ENCODE measurements at places on chromosomes 5 and 9.
A peak's percentile ranks its signal among the peaks of the same experiment; 100 is the strongest.

DNA sequence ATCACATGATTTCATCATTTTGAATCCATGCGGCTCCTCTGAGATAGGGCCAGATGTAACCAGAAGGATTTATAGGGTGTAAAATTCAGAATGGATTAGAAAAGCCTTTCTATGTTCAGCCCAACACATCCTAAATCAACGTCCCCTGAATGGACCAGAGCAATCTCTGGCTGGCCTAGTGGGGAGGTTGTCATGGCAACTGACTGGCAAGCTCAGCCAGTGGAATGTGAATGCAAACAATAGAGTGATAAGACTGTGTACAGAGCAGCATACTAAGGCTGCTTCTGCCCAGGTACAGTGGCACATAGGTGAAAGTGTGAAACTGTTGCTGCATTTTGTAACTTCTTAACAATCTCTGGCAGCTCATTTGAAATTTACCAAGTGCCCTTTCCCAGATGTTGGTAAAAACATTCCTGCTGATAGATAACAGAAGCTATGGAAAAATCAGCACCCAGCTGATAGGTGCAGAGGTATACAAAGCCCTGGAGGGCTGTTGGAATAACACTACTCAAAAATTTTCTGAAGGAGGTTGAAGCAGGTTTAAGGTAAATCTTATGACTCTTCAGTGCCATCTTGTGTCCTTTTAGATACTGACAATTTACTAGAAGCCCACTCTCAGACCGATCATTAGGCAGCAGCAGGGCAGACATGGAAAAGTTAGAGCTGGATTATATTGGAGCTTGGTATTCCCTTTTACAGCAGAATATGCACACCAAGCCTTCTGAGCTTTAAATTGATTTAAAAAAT, 267.2 kb downstream of the RAB3C start:
- no peak for DNase-seq

DNA sequence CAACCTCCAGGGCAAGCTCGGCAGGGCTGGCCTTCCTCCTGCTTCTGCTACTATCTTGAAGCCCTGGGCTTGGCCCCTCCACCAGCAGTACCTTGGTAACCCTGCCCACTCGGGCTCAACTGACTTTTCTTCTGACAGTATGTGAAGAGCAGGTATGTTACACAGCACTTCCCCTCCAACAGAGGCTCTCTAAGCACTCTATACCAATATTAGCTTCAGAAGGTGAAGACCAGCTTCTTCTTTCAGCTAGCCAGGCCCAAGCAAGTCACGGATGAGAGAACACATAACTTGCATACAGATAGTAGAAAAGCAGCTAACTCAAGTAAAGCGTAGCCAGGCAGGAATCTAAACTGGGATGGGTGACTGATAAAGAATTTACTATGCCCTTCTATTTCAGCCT, 64.3 kb downstream of the FEM1C start:
- DNase-seq, result no peak

DNA sequence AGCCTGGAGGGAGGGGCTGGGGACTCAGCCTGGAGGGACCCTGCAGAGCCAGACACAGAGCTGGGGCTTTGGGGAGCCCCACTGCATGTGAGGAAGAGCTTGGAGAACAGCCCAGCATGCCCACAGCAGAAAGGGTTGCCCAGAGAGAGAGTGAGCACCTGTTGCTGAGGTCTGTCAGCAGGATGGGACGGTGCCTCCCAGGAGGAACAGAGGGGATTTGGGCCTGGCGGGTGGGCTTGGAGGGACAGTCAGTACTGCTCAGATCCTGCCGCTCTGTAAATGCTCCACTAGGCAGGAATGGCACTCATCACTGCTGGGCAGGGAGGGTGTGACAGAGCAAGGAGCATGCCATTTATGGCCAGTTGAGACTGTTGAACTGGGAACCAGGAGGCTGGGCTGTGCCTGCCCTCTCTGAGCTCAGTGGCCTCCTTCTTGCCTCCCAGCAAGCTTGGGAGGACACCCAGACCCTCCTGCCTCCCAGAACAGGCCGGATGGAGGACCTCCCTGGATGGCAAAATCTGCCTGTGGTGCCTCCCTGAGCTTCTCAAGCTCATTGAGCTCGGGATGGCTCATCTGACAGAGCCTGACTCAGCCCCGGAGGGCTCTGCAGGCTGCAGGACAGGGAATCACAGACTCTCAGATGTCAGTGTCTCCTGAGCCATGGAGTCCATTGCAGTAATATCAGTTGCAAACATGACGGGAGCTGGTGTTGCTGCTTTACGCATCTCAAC, 786 bp upstream of the HRCT1 start:
- no peak for DNase-seq

DNA sequence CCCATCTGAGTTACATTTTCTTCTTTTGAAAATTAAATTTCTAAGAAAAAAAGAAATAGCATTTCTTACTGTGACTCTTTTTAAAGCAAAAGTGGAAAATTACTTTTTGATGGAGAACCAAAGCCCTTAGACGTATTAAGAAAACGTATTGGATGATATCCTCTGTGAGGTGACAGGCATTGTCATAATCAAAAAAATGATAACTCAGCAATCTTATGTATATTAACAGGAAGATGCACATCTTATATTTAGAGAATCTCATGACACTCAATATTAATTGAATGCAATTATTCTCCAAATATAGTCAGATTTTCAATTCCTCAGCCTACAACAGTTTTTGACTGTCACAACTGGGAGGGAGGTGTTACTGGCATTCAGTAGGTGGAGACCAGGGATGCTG, 25.1 kb downstream of the FGF10 start:
- DNase-seq, result no peak

DNA sequence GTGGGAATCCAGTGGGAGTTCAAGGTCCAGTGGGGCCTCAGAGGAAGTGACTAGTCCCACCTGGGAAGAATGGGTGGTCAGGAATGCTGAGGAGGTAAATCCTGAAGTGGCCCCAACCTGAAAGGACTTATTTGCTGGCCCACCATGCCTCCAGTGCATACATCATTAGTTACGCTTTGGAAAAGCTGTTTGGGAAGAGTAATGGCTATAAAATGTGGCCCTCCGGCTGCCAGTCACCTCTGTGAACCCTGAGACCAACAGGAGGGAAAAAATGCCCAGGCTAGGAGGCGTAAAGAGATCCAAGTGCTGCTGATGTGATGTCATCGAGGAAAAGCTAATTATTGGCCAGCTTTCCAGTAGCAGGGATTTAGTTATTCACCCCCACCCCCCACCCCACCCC, 2.7 kb upstream of the SLC26A2 start:
- no peak for DNase-seq

GRCh38 chr5:42285230-42285629, 138.0 kb upstream of the GHR start:
- no peak for DNase-seq

DNA sequence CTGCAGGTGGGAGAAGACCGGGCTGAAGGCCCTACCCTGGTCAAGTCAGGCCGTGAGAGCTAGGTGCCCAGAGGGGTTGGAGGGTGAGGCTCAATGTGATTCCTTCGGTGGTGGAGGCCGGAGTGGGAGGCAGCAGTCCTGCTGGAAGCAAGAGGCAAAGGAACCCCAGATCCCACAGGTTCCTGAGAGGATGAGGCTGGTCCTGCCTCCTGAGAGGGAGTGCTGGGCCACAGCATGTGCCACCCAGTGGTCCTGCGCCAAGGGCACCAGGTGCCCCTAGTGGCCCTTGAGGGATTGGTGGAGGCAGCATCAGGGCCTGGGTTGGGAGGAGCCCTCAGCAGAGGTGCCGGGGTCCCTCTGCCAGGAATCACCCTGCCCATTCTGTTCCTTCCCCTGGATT, 59.1 kb downstream of the BARX1 start:
- DNase-seq, result peak; percentile 49

- DNase-seq, result no peak
Measured at GRCh38 chr5:16313761-16314160, 134.2 kb upstream of the MARCHF11 start.

DNA sequence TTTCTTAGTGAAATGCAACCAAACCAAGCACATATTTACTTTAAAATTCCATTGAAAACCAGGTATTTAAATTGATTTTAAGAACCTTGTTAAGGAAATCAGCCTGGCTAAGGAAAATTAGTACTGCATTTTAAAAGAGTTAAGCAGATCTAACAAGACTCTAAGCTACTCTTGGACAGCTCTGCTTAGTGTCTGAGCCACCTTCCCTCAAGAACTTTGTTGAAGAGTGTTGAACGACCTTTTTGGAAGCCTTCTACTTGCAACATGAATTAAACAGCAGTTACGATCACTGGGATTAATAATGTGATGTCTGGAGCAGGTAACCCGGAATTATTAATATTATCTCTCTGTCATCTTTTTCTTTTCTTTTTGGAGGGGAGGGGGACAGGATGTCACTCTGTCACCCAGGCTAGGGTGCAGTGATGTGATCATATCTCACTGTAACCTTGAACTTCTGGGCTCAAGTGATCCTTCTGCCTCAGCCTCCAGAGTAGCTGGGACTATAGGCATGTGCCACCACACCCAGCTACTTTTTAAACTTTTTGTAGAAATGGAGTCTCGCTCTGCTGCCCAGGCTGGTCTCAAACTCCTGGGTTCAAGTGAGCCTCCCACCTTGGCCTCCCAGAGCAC, 74.7 kb downstream of the ANKRD55 start:
- DNase-seq, result no peak

DNA sequence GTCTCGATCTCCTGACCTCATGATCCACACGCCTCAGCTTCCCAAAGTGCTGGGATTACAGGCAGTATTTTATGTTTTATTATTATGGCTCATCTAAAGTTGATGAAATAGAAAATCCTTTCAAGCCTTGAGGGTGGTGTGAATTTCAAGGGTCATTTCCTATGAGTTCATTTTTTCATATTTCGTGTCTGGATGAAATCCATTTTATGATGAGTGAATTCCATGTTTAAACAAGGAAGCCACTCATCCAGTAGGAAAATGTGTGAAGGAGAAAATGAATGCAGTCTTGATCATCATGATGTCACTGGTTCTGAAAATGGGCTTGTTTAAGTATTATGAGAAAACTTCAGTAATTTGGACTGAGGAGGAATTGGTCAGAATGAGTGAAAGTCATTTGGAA, 74.6 kb upstream of the ZSWIM6 start:
- no peak for DNase-seq

DNA sequence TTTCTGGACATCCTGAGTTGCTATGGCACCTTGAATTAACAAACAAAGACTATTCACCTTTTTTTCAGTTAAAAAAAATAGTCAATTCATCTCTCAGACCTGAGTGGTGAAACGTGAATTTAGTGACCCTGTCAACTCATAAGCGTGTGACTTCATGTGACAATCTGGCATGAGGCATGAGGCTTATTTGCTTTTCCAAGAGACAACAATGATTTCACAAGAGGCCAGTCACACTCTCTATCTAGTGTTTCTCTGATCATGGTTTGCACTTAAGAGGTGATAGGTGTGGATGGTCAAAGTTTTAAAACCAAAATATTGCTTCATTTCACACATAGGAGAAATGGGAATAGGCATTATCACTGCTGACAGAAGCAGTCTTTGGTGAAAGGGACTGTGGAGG, 559.6 kb upstream of the ACO1 start:
- DNase-seq, result no peak

GRCh38 chr5:57298985-57299491, 125.2 kb downstream of the GPBP1 start:
- DNase-seq, result peak; percentile 73

DNA sequence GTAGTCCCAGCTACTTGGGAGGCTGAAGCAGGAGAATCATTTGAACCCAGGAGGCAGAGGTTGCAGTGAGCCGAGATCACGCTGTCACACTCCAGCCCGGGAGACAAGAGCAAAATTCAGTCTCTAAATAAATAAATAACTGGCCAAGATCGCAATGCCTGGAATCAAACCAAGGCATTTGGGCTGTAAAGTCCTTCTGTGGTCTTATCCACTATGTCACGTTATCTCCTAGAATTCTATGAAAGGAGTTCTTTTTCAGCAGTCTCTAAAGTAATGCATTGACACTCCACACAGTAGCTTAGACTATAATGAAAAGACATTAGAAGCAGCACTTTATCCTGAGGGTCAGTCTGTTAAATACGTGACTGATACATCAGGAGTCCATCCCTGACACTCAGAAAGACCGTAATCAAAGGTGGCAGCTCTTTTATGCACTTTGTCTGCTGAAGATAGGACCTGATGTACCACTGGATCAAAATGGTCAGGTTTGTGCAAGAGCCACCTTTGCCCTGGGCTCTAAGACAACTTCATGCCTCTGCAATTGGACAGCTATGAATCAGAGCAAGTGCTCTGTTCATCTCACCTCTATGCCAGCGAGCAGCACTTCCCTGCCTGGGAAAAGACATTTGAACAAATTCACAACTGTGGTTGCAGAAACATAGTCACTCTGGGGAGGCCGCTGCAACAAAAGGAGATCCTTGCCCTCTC, 31.7 kb upstream of the GNA14 start:
- DNase-seq, result no peak

DNA sequence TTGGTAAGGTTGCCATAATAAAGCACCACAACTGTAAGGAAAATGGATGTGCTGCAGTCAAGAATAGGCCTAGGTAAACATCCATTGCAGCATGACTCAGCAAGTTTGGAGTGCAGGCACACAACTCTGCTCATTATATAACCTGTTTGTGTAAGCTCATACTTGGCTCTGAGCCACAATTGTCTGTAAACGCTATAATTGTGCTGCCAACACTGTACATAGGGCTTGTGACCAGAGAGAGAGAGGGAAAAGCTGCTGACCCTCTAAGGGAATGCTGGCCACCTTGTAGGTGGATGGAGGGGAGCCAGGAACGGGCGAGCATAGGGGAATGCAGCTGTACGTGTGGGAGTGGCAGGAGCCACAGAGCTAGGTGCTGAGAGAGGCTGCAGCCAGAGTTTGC, 2186.5 kb upstream of the ACO1 start:
- no peak for DNase-seq

- no peak for DNase-seq
Measured at GRCh38 chr9:111063332-111063731, 25.1 kb upstream of the LPAR1 start.

GRCh38 chr5:150672237-150672883, 11.3 kb downstream of the MYOZ3 start:
- peak; percentile 70 for DNase-seq

- DNase-seq, result no peak
Measured at GRCh38 chr5:39898731-39899130, 474.0 kb upstream of the DAB2 start.

DNA sequence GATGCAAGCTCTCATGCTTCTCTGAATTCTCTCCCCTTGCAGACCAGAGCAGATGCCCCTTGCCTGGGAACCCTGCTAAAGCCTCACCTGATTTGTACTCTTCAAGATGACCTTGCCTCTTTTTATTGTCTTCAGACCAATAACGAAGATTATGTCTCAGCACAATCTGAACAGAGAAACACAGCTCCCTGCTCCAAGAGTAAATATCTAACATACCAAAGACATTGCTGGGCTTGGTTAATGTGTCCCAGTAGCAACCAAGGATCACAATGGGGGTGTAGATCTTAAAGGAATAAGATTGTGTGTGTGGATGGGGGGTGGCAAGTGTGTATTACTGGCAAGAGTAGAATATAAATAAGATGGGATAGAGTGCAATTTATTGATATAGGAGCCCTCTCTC, 67.6 kb upstream of the LHFPL2 start:
- no peak for DNase-seq

DNA sequence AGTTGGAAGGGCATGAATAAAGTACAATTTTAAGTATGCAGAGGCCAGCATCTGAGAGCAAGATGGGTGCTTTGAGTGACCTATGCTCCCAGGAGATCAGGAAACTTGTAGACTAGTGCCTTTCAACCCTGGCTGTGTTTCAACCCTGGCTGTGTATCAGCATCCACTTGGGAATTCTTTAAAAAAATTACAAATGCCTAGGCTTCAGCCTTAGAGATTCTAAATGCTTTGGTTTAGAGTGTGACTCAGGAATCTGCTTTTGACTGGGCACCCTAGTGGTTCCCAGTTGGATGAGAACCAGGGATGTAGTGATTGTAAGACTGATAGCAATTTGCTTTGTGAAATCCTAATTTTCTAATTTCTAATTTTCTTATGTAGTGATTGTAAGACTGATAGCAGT, 65.6 kb downstream of the RALGPS1 start:
- no peak for DNase-seq
